C1 segment of cervical spinal cord (tissue), 14 donors: ENCODE measurements at places on chromosomes 4 and X.

DNA sequence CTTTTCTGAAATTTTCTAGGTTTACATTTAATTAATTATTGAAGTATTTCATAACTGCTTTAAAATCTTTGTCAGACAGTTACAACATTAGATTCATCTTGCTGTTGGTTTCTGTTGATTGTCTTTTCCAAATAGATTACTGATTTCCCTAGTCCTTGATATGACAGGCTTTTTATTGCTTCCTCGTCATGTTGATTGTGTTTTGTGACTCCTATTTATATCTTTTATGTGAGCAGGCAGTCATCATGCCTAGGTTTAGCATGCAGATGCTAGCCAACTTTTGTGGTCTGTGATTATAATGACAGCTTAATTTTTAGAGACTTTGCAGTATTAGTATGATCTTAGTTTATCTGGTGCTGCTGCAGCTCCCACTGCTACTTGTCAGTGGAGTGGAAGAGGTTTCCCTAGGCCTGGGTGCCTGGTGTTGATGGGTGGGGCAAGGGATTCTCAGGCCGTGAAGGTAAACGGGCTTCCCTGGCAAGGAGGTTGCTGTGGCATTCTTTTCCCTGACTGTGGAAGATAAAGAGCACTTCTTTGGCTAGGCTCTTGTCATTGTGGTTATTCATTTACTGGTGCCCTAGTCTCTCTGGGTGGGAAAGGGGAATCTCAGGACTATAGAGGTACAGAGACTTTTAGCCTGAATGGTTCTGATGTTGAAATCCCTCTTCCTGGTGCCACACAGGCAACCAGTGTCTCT is 65.7 kb downstream of the SERPINA7 start:
- no peak for DNase-seq

- no peak for DNase-seq
These were observed 36.8 kb downstream of the SRPX2 start for GRCh38 chrX:100680756-100681155.

DNA sequence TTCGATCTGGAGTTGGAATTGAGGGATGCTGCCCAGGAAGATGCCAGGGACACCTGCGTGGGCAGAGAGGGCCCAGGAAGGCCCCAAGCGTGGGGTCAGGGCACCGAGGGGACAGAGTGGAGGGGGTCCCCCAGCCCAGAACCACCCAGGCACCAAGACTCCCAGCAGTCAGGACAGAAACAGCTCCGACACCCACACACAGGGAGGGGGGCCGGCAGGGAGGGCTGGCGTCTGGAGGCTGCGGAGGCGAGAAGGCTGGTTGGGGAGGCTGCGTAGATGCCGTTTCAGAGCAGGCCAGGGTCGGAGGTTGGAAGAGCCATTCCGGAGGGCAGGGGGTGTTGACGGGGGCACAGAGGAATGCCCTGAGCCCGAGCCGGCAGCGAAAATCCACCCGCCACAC is 23.6 kb downstream of the ATP5ME start:
- DNase-seq = no peak

- DNase-seq = no peak
These were observed 59.2 kb downstream of the RBM47 start for GRCh38 chr4:40570348-40571077.

- no peak for DNase-seq
These were observed 737.6 kb downstream of the TRIML1 start for GRCh38 chr4:188876881-188877280.

DNA sequence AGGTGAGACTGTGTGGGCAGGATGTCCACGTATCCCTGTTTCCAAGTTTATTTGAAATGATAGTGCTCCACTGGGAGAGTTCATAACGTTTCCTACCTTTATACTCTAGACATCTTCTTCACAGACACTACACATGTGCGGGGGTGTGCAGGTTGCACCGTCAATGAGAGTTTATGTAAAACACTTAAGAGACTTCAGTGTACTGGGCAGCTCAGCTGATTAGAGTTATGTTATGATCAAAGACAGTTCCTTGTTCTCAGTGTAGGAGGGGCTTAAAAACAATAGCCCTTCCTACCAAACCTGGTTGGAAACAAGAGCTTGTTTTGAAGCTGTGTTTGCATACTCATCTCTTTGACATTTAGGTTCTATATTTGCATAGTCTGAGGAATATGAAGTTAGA is 326.9 kb upstream of the AGA start:
- no peak for DNase-seq

- DNase-seq = no peak
These were observed 44.1 kb upstream of the PRKX start for GRCh38 chrX:3757510-3758025.

DNA sequence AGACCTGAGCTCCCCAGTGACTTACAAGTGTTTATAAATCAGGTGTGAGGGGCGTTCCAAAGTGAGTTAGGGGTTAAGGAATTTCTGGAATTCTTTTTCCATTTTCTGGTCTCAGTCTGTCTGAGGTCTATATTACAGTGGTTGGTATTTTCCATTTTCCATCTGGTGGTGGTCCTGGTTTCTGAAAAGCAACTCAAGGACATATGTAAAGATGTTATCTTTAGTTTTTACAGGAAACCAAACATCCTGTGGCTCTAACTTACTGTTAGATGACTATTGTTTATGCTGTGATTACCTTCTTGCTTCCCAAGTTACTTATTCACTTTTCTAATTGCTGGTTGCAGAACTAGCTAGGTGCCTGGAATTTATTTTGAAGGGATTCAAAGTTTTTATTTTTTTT is 53.5 kb upstream of the IL21 start:
- no peak for DNase-seq

- DNase-seq = no peak
These were observed 763.0 kb downstream of the DMD start for GRCh38 chrX:32448320-32448719.

DNA sequence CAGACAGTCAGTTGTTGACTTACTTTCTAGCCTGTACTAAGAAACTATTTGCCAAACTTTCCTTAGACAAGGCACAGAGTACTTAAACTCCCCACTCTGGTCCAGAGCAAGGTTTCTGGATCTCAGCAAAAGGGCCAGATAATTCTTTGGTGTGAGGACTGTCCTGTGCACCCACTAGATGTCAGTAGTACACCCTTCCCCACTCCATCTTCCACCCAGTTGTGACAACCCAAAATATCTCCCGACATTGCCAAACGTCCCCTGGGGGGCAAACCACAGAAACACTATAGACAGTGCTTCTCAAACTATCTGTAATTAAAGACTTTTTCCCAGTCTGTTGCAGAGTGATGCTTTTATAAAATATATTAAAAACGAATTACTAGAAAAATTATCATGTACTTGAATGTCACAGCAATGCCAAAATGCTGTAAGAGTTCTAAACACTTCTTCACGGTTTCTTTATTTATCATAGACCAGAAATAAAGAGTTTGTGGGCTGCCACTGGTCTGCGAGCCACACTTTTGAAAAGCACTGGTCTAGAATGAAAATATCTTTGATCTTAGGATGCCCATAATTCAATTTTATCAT is 203.5 kb downstream of the PRDM5 start:
- no peak for DNase-seq

GRCh38 chr4:180923486-180923885 is 1319.7 kb upstream of the TENM3 start:
- DNase-seq = no peak

GRCh38 chrX:25028726-25029125 is 13.0 kb upstream of the ARX start:
- DNase-seq = no peak

- DNase-seq = no peak
These were observed 72.5 kb downstream of the EVC start for GRCh38 chr4:5783486-5783885.

DNA sequence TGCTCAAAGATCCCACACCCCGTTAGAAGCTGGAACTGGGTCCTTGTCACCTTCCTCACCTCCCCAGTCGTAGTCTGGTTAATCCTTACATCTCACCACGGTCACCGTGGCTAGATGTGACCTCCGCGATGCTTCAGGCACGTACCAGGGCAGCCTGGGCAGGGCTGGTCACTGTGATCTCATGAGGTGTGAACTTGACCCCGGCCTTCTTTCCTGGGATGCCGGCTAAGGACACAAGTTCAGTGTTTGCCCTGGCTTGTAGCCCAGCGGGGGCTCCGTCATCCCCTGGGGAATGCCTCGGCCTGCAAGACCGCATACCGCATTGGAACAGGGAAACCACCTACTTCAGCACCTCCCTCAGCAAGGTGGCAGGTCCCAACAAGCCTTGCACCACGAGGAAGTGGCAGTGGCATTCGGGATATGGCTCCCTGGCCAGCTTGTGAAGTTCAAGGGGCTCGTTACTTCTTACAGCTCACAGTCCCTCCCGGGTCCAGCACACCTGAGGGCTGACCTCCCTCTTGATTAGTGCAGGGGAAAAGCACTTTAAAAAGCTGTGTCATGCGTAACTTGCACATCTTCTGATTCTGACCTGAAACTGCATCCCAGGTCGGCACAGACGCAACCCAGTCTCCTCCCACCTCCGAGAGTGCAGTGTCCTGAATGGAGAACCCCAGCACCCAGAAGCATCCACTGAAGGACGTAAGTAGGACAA is 25.9 kb downstream of the NOP14 start:
- DNase-seq = no peak

DNA sequence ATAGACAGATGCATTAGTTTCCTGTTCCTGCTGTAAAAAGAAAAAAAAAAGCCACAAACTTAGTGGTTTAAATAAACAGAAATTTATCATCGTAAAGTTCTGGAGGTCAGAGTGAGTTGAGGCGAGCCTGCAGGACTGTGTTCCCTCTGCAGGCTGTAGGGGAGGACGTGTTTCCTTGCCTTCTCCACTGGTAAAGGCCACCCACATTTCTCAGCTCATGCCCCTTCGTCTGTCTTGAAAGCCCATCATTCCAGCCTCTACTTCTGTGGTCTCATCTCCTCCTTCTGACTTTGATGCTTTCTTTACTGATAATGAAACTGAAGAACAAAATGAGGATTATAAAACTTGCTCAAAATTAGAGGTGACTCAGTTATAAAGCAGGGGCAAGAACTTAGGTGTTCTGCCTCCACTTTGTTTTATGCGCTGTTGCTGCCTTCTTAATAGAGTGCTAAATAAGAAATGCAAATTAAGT is 143.0 kb downstream of the STIM2 start:
- no peak for DNase-seq

DNA sequence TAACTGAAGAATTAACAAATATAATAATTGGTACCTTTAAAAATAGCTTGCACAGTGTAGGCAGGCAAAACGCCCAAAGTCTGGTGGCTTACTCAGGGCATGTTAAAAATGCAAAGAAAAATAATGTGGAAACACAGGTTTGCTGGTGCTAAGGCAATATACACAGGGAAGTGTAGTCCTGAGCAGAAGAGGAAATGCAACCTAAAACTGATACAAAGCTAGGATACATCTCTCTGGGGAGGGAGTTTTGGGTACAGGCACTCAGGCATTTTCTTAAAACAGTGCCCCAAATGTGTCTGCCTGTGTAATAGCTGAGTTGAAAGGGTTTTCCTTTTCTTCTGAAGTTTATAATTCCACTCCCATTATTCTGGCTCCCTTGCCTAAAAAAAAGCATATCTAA is 47.4 kb downstream of the TMPRSS11E start:
- no peak for DNase-seq

DNA sequence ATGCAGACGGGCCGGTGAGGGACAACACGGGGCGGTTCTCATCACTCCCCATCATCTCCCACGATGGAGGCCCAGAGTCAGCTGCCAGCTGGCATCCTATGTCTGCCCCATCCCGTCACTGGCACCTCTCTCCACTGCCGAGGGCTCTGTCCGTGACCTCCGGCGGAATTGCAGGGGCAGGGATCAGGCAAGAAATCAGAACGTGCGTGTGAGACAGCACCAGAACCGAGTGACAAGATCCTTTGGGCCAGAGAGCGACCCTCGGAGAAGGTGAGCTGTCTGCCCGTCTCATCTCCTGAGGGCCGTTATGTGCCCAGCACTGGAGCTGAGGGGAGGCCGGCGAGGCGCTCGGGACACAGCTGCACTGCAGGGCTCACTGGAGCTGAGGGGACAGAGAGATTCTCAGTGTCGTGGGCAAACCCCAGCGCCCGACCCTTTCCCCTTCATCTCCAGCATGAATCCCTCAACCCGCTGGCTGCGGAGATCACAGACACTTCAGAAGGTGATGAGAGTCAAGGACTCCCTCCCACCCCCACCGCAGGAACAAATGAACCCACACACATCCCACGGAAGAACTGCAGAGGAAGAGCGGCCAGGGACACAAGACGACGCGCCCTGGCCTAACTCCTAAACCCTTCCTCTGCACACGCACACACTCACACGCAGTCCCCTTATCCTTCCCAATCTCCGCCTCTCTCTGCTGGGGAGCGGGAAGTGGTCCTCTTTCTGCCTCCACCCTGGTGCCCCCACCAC is 128.7 kb downstream of the AFAP1 start:
- no peak for DNase-seq

- DNase-seq = no peak
These were observed 78.8 kb upstream of the FAT4 start for GRCh38 chr4:125235971-125236370.

GRCh38 chr4:55993994-55994663 is 45.4 kb downstream of the CEP135 start:
- no peak for DNase-seq

GRCh38 chr4:53431052-53431451 is 53.6 kb downstream of the FIP1L1 start:
- DNase-seq = no peak

DNA sequence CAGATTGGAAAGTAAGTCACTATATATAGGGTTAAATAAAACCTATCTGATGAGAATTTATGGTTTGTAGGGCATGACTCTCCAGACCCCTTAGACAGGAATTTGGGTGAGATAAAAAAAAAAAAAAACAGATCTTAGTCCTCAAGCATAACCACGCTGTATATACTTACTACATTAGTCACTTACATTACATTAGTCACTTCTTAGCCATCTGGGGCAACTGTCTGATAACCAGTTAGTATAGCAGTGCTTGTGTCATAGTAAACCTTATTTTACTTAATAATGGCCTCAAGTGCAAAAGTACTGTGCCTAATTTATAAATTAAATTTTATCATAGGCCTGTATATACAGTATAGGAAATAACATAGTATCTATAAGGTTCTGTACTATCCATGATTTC is 60.2 kb upstream of the RPS6KA6 start:
- no peak for DNase-seq

- DNase-seq = no peak
These were observed 67.4 kb downstream of the GLRB start for GRCh38 chr4:157143369-157143768.

- DNase-seq = no peak
These were observed 8.8 kb upstream of the LRRC66 start for GRCh38 chr4:52028970-52029369.

DNA sequence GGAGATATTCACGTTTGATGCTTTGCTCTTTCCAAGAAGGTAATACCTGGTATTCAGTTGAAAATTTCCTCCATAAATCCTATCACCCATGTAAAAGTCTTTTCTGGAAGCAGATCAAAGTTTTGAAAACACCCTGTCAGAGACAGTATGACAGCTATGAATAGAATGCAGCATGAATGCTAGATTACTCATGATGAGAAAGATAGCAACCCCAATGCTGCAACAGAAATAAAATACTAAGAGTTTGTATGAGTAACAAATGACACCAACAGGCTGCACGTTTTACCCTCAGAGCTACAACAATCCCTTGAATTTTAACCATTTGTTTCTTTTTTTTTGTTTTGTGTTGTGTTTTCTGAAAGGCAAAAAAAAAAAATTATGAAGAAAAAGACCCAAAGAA is 108.6 kb downstream of the ARHGAP6 start:
- DNase-seq = no peak
